Activated CD4-positive, alpha-beta T cell treated with anti-CD3 and anti-CD28 coated beads, Interleukin-2, amount 10 ng/mL, durations not matched to agents 7 days and 5 days (primary cell): ENCODE measurements at places on chromosomes 12 and 14. TPM values are rescaled to one million over a fixed set of nuclear protein-coding genes. Genes with fewer than 3 reads are reported as not detected.

DNA sequence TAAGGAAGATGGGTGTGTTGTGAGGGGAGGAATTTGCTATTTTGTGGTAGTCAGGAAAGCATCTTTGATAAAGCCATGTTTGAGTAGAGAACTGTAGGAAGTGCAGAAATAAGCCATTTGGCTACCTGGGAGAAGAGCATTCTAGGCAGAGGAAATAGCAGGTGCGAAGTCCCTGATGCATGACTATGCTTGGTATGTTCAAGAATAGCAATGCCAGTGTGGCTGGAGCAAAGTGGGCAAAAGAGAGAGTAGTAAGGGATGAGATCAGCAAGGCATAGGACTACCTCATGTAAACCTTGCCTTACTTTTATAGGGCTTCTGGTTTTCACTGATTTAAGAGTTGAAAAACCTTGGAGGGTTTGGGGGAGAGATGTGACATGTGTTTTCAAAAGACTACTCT lies 365.5 kb upstream of the GARIN6 start:
- no peaks in the 10 kb centered on the region for H3K4me1 ChIP-seq
- H3K27ac ChIP-seq, result no peak overlapping the region
- H3K4me3 ChIP-seq, result no peak overlapping the region
- DNase-seq, result no peak

SLC7A7 gene
- 0.69 TPM for total RNA-seq

ZBTB25 gene
- total RNA-seq, result 29.2 TPM

- no peaks in the 10 kb centered on the region for H3K36me3 ChIP-seq
- no peak overlapping the region for H3K27ac ChIP-seq
- no peak for DNase-seq
- H3K27me3 ChIP-seq, result no peaks in the 10 kb centered on the region
- no peaks in the 10 kb centered on the region for H3K4me1 ChIP-seq
Measured at GRCh38 chr12:38144601-38145436, 171.8 kb upstream of the ALG10B start.

GRCh38 chr12:56081393-56082347 lies 1.7 kb downstream of the ERBB3 start:
- H3K36me3 ChIP-seq, result no peaks in the 10 kb centered on the region
- no peak overlapping the region for H3K27ac ChIP-seq
- H3K27me3 ChIP-seq, result peaks cover 35% of the 10 kb centered on the region
- peaks cover 22% of the 10 kb centered on the region for H3K4me1 ChIP-seq
- no peak for DNase-seq

GRCh38 chr12:95583933-95584332 lies 32.7 kb upstream of the USP44 start:
- peaks cover 12% of the 10 kb centered on the region for H3K27me3 ChIP-seq
- no peaks in the 10 kb centered on the region for H3K4me1 ChIP-seq
- no peak for DNase-seq
- H3K27ac ChIP-seq, result no peak overlapping the region
